ENCODE measurements at places on chromosomes 3 and 15.
A peak's percentile ranks its signal among the peaks of the same experiment; 100 is the strongest.

- DNase-seq: no peak
Measured at GRCh38 chr3:30655187-30655812, 48.9 kb downstream of the TGFBR2 start.

- peak; percentile 89 for DNase-seq
Measured at GRCh38 chr3:184335661-184336546, 1.5 kb upstream of the FAM131A start.

DNA sequence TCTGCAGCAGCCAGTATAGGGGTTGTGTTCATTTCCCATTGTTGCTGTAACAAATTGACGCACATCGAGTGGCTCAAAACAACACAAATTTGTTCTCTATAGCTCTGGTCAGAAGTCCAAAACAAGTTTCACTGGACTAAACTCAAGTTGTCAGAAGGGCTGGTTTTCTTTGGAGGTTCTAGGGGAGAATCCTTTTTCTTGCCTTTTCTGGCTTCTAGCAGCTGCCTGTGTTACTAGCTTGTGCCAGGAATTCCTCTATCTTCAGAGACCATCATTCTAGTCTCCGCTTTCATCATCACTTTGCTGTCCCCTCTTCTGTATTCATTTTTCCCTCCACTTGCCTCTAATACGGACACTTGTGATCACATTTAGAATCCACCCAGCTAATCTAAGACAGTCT lies 20.5 kb downstream of the GASK1A start:
- no peak for DNase-seq

DNA sequence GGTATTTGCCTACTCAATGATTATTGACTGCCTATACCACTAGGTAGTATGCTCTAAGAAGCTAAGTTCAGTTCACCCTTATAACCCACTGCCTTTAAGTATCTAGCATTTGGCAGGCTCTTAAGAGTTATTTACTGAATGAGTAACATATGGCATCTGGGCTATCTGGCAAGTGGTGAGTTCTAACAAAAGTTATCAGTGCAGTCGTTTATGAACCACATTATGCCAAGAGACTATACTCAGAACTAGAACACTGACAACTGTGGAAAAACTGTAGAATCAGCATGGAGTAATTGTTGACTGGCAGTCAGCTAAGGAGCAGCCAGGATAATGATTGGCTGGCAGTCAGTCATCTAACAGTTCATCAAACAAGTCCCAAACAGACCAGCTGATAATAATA lies 25.8 kb downstream of the RAF1 start:
- no peak for DNase-seq

DNA sequence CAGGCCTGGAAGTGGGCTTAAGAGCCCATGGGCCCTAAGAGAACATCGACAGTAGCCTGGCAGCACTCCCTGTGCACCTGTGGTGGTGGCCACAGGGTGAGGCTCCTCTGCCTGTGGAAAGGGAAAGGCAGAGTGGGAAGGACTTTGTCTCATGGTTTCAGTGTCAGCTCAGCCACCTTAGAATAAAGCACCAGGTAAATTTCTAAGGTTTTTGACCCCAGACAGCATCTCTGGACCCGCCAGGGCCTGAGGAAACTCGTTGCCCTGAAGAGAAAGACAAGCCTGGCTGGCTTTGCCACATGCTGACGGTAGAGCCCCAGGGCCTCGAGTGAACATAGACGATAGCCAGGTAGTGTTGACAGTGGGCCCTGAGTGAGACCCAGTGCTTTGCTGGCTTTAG lies 22.1 kb downstream of the GOLGA6A start:
- no peak for DNase-seq

- DNase-seq: no peak
Measured at GRCh38 chr3:197168063-197168462, 130.3 kb downstream of the DLG1 start.

GRCh38 chr15:27028858-27029477 lies 58.0 kb downstream of the GABRG3 start:
- DNase-seq: no peak

GRCh38 chr3:71495708-71496472 lies 87.6 kb downstream of the FOXP1 start:
- DNase-seq: no peak

- DNase-seq: no peak
Measured at GRCh38 chr15:62994439-62994838, 48.1 kb upstream of the TPM1 start.

GRCh38 chr3:32296251-32297204 lies 58.0 kb downstream of the CMTM8 start:
- peak; percentile 39 for DNase-seq

GRCh38 chr15:89824607-89824867 lies 9.9 kb upstream of the ANPEP start:
- no peak for DNase-seq

GRCh38 chr3:59709702-59710553 lies 660.1 kb upstream of the CFAP20DC start:
- DNase-seq: no peak

DNA sequence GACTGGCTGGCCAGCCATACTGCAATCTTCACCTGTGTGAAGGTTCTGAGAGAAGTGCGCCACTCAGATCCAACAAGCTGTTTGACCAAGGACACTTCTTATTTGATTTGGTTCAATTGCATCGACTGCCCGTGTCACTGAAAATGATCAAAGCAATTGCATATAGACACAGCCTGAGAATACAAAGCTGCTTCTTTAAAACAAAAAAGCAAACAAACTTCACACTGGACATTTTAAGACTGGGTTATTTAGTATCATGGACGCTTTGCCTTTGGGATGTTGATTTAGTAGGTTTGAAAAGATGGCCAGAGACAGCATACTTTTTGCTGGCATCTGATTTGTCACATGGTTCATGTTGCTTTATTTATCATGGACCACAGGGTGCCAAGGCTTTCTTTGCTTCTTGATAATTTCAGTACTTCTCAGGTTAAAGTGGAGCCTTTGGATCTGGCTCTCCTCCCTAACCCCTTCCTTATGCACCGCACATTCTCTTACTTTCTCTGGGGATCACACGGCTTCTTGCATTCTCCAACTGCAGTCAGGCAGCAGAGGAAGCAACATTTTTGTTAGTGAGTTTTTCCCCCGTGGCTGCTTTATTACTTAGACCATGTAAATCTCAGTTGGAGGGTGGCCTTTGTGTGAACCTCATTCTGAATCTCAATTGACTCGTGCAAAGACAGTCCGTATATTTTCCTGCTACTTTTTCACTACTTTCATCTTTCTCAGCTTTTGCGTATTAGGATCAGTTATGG lies 151.0 kb downstream of the CD47 start:
- no peak for DNase-seq

DNA sequence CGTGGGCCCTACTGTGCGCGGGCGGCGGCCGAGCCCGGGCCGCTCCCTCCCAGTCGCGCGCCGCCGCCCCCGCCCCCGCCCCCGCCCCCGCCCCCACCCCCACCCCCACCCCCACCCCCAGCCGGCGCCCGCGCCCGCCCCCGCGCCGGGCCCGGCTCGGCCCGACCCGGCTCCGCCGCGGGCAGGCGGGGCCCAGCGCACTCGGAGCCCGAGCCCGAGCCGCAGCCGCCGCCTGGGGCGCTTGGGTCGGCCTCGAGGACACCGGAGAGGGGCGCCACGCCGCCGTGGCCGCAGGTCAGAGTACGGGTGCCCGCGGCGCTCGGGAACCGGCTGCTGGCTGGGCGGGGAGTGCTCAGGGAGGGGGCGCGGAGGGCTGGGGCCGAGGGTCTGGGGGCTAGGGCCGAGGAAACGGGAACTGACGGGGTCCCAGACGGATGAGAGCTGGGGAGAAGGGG lies 1.1 kb upstream of the PPARG start:
- no peak for DNase-seq

DNA sequence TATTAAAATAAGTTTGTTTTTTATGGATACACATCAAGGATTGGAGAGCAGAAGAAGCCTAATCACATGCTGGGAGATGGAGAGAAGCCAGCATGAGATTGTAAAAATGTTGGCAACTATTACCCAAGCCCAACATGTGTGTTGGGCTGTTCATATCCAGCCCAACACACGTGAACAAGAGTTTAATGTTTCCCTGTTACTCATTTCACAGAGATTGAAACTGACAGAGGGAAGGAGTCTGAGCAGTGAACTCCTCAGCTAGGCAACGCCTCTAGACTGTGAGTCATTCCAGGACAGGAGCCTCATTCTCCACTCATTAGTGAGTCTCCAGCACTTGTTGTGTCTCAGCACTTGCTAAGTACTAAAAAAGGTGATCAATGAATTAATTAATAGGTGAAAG lies 43.2 kb upstream of the CMSS1 start:
- no peak for DNase-seq

GRCh38 chr3:184358921-184359350 lies 2.5 kb downstream of the CLCN2 start:
- no peak for DNase-seq

DNA sequence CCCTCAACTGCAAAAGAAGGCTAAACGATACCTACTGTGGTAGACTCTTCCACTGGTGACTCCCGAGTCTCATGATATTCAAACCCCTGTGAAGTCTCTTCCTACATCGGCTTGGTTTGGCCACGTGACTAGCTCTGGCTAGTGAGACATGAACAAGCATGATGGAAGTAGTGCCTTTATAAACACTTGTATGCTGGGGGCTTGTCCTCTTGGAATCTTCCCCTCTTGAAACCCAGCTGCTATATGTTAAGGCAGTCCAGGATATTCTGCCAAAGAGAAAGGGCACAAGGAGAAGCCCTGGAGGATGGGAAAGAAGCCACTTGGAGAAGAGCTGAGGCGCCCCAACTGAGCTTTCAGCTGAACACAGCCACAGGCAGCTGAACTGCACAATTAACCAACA lies 16.4 kb downstream of the RBP1 start:
- no peak for DNase-seq

DNA sequence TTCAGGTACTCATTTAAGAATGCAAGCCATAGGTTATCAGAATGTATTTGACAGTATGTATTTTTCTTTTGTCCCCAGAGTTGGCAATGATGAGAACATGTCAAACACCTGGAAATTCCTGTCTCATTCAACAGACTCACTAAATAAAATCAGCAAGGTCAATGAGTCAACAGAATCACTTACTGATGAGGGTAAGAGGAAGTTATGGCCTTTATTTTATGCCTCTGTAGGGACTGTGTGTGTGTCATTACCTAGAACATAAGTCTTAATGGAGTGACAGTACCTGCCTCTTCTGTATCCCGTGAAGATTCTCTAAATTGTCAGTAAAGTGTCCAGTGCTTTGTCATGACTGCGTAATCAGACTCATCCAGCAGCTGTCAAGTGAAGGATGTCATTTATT lies 77.5 kb downstream of the KLHL25 start:
- DNase-seq: no peak

GRCh38 chr15:92653836-92654539 lies 1.6 kb downstream of the FAM174B start:
- no peak for DNase-seq

DNA sequence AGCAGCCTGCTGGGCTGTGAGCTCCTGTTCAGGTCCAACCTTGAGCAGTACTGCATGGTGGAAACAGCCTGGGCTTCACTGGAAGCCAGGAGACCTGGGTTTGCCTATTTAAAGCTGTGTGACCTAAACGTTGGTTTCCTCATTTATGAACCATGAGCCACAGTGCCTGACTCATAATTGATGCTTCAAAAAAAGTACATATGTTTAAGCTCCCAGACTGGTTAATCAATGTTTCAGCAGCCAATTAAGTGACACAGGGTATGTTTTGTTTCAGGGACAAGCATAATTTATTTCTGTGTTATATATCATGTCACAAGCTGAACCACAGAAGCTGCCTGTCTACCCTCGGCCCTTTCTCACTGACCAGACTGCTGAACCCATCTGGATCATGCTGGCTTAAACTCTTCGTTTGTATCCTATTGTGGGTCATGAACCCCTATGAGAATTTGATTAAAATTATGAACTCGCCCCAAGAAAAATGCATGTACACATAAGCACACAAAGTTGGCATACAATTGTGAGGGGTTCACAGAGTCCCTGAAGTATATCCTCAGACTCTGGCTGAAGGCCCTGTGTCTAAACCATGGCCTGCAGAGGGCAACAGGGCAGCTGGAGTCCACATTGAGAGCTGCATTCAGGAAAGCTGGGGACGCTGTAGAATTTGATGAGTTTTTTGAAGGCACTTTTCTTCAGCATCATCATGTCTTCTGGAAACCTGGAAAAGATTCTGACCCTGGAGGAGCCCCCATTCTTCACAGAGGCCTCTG lies 23.7 kb downstream of the HDC start:
- no peak for DNase-seq

DNA sequence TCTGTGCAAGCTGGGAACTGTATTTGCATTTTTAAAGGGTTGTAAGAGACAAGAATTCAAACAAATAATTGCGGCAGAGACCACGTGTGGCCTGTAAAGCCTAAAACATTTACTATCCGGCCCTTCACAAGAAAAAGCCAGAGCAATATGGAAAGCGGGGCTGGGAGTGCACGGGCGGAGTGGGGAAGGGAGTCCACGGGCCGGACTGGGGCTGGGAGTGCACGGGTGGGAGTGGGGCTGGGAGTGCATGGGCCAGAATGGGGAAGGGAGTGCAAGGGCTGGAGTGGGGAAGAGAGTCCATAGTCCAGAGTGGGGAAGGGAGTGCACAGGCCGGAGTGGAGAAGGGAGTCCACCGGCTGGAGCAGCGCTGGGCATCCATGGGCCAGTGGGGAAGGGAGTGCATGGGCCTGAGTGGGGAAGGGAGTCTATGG lies 41.2 kb downstream of the KLF15 start:
- no peak for DNase-seq

DNA sequence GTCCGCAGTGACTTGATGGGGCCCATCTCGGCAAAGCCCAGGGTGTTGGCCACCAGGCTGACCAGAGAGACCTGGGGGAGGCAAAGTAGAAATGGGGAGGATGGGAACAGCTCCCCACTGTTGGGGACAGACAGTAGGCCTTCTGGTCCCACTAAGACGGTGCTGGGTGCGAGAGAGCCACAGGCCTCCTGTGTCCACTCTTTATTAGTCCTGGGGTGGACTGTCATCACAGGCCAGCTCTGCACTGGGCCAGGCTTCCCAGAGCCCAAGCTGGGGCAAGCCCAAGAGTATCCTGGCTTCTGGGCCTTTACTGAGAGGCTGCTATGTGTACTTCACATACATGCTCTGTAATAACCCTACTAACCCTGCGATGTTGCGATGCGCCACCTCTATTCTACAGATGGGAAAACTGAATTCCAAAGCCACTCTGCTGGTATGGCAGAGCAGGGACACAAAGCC lies 66.4 kb downstream of the EXOG start:
- no peak for DNase-seq

DNA sequence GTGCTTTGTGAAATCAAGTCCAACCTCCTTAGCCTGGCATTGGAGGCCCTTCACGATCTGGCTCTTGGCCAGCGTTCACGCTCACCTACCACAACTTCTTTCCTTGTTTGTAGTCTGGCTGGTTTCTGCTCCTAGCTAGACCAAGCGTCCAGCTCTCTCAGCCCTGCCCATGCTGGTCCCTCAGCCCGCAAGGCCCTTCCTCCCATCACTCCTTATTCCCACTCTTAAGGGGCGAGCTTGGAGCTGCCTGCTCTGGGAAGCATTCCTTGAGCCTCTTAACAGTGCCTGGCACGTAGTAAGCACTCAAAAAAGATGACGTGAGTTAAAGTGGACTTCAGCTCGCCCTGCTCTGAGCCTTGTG lies 8.7 kb downstream of the SLC6A6 start:
- no peak for DNase-seq

GRCh38 chr15:82130248-82130647 lies 84.4 kb upstream of the MEX3B start:
- no peak for DNase-seq

- DNase-seq: no peak
Measured at GRCh38 chr3:127729556-127730056, 56.9 kb downstream of the ABTB1 start.
